PC-3 (cell line): ENCODE measurements at places on chromosomes 4 and X. TPM values are rescaled to one million over a fixed set of nuclear protein-coding genes. Genes with fewer than 3 reads are reported as not detected.
A peak's percentile ranks its signal among the peaks of the same experiment; 100 is the strongest.

- no peak for DNase-seq
Measured at GRCh38 chr4:7772711-7773385, 166.8 kb downstream of the AFAP1 start.

GRCh38 chrX:10350221-10350620, 193.4 kb downstream of the CLCN4 start:
- DNase-seq = no peak

- no peak for DNase-seq
Measured at GRCh38 chr4:165381821-165382373, 3.1 kb downstream of the CPE start.

DNA sequence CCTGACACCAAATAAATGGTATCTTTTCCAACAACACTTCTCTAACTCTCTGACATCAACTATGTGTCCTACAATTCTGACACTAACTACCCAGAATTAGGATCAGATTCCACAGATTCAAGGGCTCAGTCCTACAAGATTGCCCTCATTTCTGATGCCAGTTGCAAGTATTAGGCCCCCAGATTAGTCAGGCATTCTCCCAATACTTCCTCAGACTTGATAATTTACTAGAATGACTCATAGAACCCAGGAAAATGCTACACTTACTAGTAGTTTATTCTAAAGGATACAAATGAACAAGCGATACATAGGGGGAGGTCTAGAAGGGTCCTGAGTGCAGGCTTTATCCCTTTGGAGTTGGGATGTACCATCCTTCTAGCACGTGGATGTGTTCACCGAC, 8.5 kb downstream of the TIGD2 start:
- peak; percentile 33 for DNase-seq

- peak; percentile 50 for DNase-seq
Measured at GRCh38 chr4:7134737-7135388, 57.5 kb upstream of the SORCS2 start.

- DNase-seq = peak; percentile 10
Measured at GRCh38 chr4:101584306-101584705, 206.2 kb upstream of the BANK1 start.

DNA sequence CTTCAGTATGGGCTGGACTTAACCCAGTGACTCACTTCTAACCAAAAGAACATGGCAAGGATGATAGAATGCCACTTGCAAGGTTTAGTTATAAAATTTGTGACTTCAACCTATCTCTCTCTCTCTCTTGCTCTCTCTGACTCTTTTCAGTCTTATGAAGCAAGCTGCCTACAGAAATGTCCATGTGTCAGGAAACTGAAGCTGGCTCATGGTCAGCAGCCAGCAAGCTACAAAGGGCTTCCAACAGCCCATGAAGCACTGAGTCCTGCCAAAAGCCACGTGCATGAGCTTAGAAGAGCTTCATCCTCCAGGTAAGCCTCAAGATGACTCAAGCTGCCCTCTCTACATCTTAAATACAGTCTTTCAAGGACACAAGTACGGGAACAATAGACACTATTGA, 100.3 kb downstream of the HS3ST1 start:
- no peak for DNase-seq

GRCh38 chr4:78939667-78940008, 400 bp upstream of the PAQR3 start:
- no peak for DNase-seq

DNA sequence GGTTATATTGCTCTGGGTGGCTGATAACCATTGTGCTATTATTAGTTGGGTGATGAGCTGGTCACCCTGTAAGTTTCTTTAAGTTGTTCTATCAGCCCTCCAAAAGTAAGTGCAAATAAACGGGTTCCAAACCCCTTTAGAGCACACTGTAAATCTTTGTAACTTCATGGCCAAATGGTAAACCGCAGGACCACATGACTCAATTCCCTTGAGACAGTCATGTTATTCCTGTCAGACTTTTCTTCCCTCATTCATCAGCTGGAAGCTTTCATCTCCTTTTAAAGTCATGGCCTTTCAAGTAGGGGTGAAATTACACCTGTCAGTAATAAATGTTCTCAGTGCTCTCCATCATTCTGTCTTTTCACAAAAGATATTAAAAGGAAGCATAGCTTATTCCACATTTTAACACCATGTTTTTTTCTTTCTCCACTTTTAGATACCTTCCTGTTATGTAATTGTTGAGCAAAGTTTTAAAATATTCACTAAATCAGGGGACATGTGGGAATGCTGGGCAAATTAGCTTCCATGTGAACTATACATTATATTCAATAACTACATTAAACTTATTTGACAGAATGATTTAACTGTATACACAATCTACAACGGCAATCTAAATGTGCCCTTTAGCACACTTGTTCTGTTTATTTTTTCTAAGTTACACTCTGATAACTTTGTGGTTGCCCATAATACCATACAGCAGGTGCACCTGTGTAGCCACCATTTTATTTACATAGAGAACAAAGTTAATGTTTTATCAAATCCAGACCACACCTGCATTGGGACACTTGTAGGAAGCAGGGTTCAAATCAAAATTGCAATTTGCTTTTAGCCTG, 275.5 kb downstream of the CFAP299 start:
- no peak for DNase-seq

DNA sequence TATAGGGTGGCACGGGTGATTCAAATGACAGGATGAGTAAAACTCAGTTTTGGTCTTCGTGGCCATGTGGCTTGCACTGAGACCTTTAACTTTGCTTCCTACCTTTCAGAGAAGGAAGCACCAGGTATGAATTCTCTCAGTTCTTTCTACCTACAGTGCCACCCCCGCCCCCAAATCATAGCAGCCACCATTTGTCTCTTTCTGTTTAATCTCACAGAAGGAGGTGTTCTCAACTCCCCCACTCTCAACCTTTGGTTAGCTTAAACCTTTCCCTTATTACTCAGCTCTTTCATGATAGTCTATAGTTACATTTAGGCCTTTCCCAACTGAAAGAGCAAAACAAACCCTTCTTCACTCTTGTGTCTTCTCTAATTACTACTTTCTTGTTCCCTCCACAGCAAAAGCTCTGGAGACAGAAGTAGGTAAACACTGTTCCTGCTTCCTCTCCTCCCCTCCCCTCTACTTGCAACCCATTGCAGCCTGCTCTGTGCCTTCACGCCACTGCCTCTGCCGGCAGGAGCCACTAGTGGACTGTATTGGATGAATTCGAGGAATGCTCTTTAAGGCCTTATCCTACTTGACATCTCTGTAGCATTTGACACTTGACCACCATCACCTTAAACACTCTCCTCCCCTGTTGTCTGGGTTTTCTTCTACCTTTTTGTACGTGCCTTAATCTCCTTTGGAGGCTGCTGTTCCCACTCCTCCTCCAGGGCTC, 123.7 kb downstream of the AFF1 start:
- DNase-seq = peak; percentile 70

DNA sequence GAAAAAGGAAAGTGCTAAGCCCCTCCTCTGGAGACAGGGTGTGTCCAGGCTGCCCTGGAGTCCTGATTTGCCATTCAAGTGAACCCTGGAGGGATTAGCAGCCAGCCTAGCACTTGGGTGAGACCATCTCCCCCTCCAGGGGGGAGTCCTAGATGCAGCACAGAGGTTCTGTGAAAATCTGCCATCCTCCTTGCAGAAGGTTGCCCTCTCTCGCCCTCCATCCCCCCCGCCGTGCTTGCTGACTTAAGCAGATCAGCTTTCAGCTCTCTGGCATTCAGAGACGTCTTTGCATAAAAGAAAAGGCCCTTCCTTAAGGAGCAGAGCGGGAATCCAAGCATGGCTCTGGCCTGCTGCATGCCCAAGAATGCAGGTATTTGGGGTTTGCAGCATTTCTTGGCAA, 102.1 kb upstream of the SCML1 start:
- DNase-seq = no peak

GRCh38 chr4:54189140-54189539, 40.0 kb upstream of the PDGFRA start:
- no peak for DNase-seq

GRCh38 chr4:75919920-75920319, 17.7 kb upstream of the PPEF2 start:
- no peak for DNase-seq

DNA sequence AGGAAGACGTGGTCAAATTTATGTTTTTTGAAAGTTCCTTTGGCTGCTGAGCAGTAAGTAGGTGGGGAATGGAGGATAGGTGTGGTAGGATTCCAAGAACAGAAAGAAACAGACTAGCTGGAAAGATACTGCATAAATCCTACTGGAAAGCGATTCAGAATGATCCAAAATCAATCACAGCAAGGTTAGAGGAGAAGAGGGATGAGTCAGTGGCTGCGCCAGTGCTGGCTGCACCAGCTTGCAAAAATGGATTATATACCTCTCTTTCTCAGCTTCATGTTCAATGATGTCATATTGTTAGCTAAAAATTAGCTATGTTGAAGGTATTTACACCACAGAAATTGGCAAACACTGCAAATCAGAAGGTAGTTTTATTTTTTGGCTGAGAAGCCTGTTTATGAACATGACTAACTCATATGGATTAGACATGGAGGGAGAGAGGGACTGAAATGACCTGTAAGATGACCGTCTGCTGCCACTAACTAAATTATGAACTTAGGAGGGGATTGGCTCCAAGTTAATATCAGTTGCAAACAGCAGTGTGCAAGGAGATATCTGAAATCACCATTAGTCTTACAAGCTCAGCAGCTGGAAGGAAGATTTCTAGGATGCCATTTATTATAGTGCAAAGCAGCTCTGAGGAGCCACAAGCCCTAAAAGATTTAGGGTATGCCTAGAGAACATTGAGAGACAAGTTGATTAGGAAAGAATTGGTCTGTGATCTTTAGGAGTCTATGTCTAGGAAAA, 405.3 kb downstream of the MID1IP1 start:
- DNase-seq = no peak

DNA sequence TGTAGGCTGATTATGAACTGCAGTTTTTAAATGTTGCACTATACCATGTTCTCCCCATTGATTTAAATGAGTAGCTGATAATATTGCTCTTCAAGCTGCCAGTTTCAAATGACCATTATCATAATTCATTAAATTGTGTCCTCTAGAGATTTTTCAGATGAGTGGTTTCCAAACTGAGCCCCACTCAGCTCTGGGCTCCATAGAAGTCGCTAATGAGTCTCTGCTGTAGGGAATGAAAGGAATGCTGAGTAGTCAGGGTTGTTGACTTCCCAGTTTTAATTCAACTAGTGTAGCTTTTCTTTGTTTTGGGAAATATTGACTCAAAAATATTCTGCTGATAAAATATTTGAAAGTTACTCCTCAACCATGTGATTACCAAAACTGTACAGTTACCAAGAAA, 1081.1 kb downstream of the ARAP2 start:
- no peak for DNase-seq

GRCh38 chr4:107036584-107037198, 578 bp upstream of the DKK2 start:
- DNase-seq = no peak

The ZDHHC15 gene
- total RNA-seq = not detected in 2 replicates

The PPARGC1A gene
- total RNA-seq = not detected in 2 replicates

The MCTS1 gene
- 50.0 and 83.7 TPM in 2 replicates for total RNA-seq

The GABRQ gene
- under 0.01 TPM in 1 of 2 replicates, not detected in the other for total RNA-seq

The TAF7L gene
- total RNA-seq = 0.35 TPM in 1 of 2 replicates, not detected in the other
